CD4-positive, alpha-beta T cell treated with Interleukin-15 for 1 hour (primary cell): ENCODE measurements at places on chromosomes 2 and 18.

GRCh38 chr18:75173125-75173432 lies 35.9 kb downstream of the PTGR3 start:
- peak; percentile 26 for DNase-seq

- no peak for DNase-seq
Measured at GRCh38 chr2:162636206-162636728, 202.3 kb downstream of the KCNH7 start.

DNA sequence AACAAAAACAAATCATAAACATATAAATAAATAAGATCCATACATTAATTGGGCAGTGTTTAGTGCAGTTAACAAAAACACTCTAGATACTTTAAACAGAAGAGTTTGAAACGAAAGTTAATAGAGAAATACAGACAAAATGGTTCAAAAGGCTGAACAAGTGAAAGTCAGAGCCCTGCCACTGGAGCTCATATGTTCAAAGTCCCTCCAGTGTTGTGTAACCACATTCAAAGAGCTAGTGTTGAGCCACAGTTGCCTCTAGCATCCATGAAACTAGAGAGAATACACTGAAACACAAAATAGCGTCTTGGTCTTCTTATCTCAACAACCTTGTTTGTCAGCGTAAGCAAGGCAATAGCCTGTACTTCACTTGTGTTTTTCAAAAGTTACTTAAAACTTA lies 1309.8 kb upstream of the NRXN1 start:
- DNase-seq: no peak

DNA sequence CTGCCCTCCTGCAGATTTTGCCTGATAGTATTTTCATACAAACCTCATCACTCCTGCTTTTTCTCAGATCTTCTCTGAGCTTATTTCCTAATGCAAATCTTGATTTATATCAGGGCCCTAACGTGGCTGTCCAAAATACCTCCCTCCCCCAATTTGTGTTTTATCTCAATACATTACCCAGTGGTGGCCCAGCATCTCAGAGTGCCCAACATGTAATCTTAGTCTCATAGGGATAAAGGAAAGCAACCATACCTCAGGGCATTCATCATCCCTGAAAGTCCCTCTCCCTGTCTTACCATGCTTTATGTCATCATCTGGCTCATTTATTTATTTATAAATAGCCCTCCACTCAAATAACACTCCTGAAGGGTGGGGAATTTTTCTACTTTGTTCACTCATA lies 135.3 kb downstream of the SLC8A1 start:
- DNase-seq: no peak

DNA sequence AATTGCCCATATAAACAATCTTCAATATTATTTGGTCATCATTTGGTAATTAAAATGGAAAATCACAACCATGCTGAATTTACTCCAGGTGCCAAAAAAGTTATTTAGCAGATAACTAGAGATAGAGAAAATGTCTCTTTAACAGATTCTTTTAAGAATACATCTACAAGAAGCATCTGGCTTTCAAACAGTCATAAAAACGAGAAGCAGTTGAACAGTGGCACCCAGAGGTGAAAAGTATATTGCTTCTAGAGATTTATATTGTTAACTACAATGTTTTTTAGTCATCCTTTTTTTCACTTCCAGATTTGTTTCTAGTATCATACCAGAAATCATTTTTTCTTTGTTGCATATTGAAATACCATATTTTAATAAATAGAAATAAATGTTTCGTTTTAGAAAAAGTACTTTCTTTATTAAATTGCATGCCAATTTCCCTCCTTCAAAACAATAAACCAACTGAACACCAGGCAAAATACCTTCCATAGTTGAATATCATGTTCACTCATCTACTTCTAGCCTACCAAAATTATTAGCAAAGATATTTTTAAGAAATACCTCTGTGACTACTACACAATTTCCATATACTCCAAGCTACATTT lies 65.4 kb upstream of the HNRNPA3 start:
- no peak for DNase-seq

DNA sequence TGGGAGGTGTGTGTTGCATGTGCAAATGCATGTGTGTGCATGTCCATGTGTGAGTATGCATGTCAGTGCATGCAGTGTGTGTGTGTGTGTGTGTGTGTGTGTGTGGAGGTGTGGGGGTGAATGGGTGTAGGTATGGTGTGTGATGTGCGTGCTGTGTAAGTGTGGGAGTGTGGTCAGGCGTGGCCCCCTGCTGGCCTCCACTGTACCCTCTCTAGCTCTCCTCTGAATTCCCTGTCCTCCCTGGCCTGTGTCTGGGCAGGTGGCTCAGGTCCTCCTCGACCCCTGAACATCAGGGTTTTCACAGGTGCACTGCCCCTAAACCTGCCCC lies 230.2 kb downstream of the CELF4 start:
- DNase-seq: no peak

GRCh38 chr2:19086231-19086651 lies 272.2 kb downstream of the OSR1 start:
- no peak for DNase-seq

GRCh38 chr2:28150236-28150915 lies 242.3 kb upstream of the FOSL2 start:
- DNase-seq: no peak

DNA sequence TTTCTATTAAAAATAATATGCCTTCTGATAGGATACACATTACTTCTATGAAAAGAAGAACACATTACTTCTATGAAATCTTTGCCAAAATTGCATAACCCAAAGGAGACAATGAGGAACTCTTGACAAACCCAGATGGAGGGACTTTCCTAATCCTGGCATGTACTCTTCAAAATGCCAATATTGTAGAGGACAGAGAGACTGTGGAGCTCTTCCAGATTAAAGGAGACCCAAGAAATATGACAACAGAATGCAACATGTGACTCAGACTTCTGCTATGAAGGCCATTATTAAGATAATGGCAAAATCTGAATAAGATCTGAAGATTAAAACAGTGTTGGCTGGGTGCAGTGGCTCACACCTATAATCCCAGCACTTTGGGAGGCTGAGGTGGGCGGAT lies 22.2 kb downstream of the SOWAHC start:
- no peak for DNase-seq

- DNase-seq: peak; percentile 21
Measured at GRCh38 chr2:85888020-85888683, 638 bp downstream of the ST3GAL5 start.

DNA sequence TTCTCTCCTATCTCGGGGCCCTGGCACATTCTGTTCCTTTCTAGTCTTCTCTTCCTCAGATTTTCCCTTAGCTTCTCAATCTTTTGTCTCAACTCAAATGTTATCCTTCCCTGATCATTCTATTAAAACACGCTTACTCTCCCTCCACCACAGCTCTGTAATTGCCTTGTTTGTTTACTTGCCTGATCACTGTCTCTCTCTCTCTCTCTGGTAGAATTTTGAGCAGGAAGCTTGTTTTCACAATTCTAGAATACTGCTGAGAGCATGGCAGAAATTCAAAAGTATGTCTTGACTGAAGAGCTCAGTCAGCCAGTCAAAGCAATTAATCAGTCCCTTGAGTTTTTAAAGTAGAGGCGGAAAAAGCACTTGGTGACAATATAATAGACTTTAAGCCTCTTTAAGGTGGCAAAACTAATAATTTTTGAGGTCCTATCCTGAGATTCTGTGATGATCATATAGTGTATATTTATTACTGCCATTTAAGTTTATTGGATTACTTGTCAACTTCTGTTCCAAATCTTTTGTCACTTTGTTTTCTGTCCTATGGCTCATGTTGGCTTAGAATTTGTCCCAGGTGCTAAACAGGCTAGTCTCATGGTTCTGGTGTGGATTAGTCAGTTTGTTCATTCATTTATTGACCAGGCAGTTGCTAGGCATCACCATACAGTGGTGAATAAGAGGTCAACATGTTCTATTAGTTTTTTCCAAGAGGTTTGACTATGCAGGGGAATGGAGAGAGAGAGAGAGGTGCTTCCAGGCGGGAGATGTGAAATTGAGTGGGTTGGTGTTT lies 2.3 kb downstream of the PSMD1 start:
- no peak for DNase-seq

DNA sequence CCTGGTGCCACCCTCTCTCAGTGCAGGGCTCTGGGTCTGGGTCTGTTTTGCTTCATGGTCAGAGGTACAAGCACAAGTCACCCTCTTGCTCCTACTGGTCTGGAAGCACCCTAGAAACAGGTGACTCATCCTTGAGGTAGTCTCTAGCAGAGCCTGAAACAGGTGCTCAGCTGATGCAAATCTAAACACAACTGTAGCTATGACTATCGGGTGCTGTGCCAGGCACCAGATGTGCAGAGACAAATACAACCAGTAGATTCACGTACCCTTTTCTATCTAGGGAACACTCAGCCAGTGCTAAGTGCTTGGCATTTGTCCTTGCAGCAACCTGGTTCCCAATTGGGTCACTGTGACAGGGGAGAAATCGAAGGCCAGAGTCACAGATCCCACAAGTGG lies 140.9 kb upstream of the MYCN start:
- no peak for DNase-seq

- no peak for DNase-seq
Measured at GRCh38 chr2:187594801-187595200, 40.6 kb upstream of the TFPI start.

- DNase-seq: no peak
Measured at GRCh38 chr2:169877398-169877797, 50.1 kb downstream of the UBR3 start.

- DNase-seq: no peak
Measured at GRCh38 chr18:7770908-7771307, 203.8 kb downstream of the PTPRM start.

- DNase-seq: no peak
Measured at GRCh38 chr2:236505648-236506047, 64.0 kb upstream of the ACKR3 start.

GRCh38 chr2:44443517-44443916 lies 81.8 kb downstream of the CAMKMT start:
- DNase-seq: no peak

- DNase-seq: no peak
Measured at GRCh38 chr2:29013057-29013780, 32.1 kb downstream of the TOGARAM2 start.

DNA sequence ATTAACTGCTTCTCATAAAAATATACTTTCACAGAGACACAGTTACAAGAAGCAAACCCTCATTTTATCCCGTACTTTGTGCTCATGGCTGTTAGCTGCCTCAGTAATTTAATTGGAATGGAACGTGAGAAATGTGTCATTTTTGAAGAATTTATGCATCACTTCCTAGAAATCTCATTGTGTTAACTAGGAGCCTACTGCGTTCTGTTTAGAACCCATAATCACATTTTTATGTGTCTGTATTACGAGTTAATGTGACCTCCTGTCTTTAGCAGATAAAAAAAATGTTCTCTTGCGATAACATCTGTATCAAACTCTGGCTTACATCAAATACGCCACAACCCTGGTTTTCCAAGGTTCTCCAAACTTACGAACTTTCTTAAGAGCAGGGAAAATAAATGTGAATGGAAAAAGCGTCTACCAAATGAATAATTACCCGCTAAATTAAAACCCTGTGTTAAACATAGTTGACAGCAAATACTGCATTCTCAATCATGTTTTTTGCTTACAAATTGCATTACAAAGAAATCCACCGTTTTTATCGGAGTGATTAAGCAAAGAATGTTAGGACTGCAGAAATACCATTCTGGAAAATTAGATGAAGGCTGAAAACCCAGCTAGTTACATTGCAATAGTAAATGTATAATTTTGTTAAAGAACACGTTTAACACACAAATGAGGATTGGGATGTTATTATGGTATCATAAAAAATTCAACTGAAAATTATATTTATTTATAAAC lies 12.1 kb upstream of the GBX2 start:
- DNase-seq: no peak

GRCh38 chr2:190571686-190572085 lies 37.2 kb upstream of the NEMP2 start:
- DNase-seq: no peak

- DNase-seq: peak; percentile 82
Measured at GRCh38 chr2:30165050-30165520, 18.3 kb downstream of the YPEL5 start.

DNA sequence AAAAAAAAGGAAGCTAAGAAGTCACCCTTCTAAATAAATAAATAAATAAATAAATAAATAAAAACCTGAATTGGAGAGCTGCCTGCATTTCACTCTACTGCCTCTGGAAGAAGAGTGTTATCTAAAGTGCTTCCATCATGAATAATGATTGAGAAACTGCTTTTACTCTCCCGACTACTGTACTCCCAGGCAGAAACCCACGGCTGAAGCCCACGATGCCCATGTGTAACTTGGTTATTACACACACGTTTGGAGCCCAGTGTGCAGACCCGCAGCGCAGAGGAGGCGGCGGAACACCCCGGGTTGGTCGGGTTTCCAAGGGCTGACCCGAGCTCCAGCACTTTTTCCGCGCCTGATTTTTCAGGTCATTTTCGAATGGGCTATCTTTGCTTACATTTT lies 697 bp upstream of the SPATS2L start:
- no peak for DNase-seq

DNA sequence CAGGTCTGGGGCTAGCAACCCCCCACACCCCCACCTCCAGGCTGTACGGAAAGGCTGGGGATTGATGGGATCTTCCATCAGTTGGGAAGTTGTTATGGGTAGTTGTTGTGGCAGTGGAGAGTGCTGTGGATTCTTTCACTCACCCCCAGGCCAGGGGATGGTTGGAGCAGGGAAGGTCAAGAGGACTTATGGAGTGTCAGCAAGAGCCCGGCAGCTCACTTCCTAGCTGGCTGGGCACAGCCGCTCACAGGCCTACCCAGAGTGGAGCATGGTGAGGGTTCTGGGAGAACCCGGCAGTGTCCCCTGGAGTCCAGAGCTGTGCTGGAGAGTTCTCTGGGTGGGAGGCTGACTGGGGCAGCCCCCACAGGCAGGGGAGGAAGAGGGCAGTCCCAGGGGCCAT lies 122.2 kb downstream of the MSH2 start:
- DNase-seq: no peak

GRCh38 chr2:218368621-218369153 lies 12.0 kb downstream of the CATIP start:
- DNase-seq: peak; percentile 51

GRCh38 chr2:66733364-66733999 lies 298.6 kb downstream of the MEIS1 start:
- no peak for DNase-seq

DNA sequence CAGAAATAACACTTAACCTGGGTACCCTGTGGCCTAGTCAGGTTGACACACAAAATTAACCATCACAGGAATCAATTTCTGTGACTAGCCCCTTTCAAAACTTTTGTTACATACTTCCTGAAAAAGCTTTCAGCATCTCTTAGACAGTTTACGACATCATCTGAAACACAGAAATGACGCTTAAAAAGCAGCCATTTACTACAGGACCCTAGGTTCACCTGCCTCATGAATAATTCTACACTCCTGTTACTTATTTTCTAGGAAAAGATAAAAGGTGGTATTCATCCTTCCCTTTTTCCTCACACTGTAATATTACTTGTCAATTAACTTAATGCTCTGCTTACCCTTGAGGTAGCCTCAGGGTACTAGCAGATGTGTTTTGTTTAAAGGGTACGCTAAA lies 388.4 kb downstream of the IRS1 start:
- DNase-seq: no peak

GRCh38 chr2:98277162-98277859 lies 68.9 kb upstream of the CNGA3 start:
- DNase-seq: no peak

- DNase-seq: no peak
Measured at GRCh38 chr2:217515615-217516309, 487.0 kb downstream of the TNS1 start.

- DNase-seq: no peak
Measured at GRCh38 chr2:118669654-118670053, 177.8 kb downstream of the EN1 start.

- DNase-seq: no peak
Measured at GRCh38 chr2:181077128-181077709, 96.8 kb downstream of the UBE2E3 start.

GRCh38 chr18:21557607-21558253 lies 42.8 kb downstream of the ESCO1 start:
- DNase-seq: no peak
